ENCODE measurements at places on chromosomes 3 and 15. TPM values are rescaled to one million over a fixed set of nuclear protein-coding genes. Genes with fewer than 3 reads are reported as not detected.

DNA sequence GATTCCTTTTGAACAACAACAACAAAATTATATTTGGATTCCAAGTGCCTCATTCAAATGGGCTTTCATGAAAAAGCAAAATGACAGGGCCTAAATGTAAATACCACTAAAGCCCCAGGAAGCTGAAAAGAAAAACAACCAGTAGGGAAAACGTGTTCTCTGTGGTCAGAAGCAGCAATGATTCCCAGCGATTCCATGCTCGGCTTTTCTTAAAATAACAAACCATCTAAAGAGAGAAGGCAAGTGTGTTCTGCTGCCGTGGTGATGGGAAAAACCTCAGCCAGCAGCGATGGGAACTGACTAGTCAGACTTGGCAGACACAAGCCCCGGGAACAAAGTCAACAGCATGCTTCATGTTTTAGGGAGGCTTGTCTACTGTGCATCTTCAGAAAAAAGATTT, 153.6 kb downstream of the TNIK start:
- DNase-seq = peak; percentile 77

- DNase-seq = no peak
Measured at GRCh38 chr3:9226326-9226725, 23.1 kb downstream of the SRGAP3 start.

DNA sequence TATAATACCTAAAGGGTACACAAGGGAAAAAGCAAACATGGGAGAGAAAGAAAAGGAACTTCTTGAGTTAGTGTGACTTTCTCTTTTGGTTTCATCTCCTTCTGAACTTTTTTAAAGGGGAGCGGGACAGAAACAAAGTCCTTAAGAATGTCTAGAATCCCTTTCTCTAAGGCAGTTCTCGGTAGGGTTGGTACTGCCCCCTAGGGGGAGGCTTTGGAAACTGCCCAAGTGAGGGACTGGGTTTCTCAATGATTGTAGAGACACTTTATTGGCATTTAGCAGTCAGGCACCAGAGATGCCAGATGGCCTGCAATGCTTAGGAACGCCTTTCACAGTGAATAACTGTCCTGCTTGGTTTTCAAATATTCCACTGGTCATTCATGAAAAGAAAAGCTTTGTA, 172.7 kb downstream of the WDR72 start:
- no peak for DNase-seq

- DNase-seq = no peak
Measured at GRCh38 chr3:71250026-71250425, 333.5 kb downstream of the FOXP1 start.

DNA sequence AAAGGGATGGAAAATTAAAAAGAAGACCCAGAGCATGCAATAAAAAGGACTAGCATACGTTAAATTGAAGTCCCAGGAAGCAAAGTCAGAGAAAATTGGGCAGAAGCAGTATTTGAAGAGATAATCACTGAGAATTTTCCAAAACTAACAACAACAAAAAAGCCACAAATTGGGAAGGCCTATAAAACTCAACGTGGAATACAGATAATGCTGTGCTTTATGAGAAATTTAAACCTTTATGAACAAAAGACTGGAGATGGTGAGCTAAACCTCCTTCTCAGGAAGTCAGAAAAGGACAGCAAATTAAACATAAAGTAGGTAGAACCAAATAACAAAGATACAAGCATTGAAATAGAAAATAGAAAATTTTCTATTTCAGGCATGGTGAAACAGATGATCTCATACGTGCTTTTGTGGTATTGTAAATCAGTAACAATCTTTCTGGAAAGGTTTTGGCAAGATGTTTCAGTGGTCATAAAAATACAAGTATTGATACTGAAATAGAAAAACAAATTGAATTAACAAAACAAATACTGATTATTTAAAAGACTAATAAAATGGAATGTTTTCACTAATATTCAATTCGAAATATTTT, 55.6 kb downstream of the LYSMD4 start:
- no peak for DNase-seq

DNA sequence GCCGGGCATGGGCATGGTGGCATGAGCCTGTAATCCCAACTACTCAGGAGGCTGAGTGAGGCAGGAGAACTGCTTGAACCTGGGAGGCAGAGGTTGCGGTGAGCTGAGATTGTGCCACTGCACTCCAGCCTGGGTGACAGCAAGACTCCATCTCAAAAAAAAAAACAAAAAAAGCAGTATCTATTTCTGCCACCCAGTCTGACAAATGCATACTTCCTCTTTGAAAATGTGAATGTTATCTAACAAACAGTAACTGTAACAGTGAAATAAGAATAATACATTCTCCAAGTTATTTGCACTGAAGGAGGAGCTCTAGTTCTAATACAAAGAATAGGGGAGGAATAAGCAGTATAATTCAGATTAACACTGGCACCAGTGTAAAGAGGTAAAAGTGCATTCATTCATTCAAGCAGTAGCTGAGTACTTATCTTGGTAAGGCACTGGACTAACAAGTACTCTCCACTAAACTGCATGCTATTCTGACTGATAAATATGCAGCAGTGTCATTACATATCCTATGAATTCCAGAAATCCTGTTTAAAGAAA, 12.9 kb downstream of the VPS13C start:
- DNase-seq = no peak

DNA sequence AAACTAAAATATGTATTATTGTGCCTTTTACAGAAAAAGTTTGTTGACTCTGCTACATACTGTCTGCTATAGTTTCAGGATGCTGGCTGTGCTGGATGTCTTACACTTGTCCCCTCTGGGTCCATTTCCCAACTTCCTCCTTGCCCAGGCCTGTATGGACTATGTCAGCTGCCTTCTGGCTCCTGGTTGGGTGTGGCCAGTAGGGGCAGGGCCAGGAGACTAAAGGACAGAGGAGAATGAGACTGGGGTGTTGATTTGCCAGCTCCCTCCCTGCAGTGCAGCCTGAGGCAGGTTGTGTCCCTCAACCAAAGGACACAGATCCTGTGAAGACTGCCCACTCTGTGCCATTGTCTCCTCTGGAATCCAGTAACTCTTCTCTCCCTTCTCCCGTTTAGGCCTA, 90.6 kb upstream of the UBE2E2 start:
- DNase-seq = no peak

GRCh38 chr3:37773911-37774310, 87.8 kb upstream of the CTDSPL start:
- DNase-seq = no peak

DNA sequence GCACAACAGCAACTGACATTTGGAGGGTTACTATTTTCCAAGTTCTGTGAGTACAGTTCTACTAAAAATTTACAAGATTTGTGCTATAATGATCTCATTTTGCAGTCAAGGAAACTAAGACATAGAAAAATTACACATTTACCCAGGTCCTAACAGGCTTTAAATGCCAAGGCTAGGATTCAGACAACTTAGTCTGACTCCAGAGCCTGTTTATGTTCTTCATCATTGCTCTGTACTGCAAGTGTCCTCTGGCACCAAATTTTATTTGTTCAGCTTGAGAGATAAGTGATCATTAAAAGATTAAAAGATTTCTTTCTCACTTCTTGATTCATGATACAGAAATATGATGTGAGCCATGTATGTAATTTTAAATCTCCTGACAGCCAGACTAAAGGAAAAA, 290.8 kb downstream of the UBE2E2 start:
- DNase-seq = no peak

DNA sequence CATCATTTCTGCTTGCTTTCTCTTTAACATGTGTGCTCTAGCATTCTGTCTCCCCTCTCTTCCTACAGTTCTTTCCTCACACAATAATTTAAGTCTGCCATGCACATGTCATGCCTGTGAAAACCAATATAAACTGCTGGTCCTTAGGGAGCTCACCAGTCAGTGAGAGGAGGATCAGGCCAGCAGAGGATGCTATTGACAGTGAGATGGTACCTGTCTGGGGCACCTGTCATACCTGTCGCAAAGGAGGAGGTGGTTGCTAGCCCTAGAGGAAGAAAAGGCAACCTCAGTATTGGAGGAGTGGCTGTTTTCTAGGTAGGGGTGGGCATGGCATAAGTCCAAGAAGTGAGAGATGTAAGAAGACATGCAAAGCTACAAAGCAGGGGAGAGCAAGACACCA, 194.6 kb downstream of the GABRG3 start:
- DNase-seq = no peak

- no peak for DNase-seq
Measured at GRCh38 chr3:54159917-54160316, 37.6 kb downstream of the CACNA2D3 start.

DNA sequence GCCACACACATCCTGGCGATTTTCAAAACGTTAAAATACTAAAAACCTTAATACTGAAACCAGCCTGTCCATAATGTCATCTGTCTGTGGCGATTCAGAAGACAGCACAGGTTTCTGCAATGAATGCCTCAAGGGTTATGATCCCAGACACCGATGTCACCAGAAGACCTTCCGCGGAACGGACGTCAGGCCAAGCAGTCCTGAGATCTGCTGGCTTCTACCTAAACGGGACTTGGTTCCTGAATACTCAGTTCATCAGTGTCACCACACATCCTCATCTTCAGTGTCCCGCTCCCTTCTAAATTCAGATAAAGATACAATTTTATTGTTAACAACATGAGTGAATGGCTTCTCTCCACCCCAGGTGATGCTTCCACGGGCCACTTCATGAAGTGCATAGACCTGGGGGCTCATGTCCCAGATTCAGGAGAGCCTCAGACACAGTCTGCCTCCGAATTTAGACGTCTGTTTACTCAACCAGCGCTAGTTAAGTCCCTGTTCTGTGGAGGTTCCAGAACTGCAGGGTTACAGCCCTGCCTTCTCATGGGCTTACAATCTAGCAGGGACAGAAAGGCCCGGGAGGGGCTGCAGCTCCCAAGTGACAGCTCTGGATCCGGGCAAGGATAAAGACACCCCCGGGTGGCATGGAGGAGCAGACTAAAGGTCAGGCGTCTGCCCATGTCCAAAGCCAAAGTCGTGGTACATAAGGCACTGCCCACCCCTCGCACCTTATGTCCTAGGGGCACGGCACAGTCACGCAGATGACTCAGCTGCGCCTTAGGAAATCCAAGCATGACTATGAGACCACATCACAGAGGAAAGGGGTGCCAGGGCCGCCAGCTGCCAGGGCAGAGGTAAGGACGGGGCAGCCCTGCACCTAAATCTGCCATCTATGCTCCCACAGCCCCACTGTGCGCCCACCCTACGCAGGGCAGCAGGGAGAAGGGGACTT, 75.9 kb downstream of the VGLL4 start:
- DNase-seq = no peak

DNA sequence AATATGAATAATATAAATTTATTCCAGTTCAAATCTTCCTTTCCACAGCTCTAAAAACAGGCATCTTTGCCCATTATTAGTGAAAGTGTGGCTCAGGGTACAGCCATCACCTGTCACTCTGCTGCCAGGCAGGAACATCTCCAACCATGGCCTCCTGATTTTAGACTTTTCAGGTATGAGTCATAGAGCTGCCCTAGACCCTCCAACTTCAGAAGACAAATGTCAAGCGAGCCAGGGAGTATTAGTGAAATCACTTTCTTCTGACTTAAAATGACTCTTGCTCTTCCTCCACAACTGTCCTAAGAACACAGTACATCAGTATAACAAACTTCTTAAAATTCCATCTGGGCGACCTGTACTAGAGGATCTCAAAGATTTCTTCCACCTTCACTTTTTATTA, 78.1 kb upstream of the AKAP13 start:
- DNase-seq = no peak

DNA sequence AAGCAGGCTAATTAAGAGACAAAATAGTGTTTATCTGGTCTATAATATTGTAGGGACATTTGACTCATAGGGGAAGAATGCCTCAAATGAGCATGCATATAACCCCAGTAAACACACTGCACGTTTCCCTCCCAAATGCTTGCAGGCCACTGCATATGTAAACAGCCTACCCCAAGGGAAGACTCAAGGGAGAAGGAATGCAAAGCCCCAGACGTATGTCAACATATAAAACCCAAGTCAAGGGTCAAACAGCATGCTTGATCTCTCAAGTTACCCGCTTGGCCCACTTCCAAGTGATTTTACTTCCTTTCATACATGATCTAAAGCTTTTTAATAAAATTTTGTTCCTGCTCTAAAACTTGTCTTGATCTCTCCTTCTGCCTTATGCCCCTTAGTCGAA, 1090.0 kb downstream of the OTOL1 start:
- no peak for DNase-seq

- DNase-seq = no peak
Measured at GRCh38 chr3:23720885-23721284, 84.9 kb upstream of the UBE2E1 start.

GRCh38 chr3:52525680-52526561, 7.7 kb downstream of the NT5DC2 start:
- DNase-seq = peak; percentile 54

GRCh38 chr3:45462522-45463265, 74.3 kb downstream of the LARS2 start:
- DNase-seq = no peak

DNA sequence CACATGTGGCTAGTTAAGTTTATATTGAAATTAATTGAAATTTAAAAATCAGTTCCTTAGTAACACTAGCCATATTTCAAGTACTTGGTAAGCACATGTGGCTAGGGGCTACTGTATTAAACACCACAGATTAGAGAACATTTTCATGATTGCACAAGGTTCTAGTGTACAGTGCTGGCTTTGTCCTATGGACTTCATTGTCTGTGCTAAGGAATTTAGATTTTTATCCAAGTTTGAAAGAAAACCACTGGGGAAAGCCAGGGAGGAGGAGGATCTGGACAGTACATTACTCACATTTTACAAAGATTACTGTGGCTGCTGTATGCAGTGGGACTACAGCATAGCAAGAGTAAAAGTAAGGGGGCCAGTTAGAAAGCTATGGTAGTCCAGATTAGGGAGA, 13.9 kb downstream of the STAC start:
- DNase-seq = no peak

DNA sequence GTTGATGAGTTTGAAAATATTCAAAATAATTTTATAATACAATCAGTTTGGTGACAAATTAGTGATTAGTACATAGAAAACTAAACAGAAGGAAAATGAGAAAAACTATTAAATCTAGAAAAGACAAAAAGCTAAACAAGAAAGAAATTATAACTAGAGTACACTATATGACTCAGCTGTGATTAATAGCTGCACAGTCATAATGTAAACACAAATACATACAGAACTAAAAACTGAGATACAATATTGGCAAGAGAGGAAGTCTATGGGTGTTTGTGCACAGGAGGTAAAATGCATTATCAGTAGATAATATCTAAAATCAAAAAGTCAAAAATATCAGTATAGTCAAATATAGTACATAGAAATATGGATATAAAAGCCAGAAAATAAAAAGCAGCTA, 80.7 kb upstream of the PCSK6 start:
- DNase-seq = no peak

- DNase-seq = peak; percentile 83
Measured at GRCh38 chr3:158731938-158732855, at the start of gene RARRES1. Gene RARRES1 (minus strand): TSS chr3:158732457. CDS start chr3:158732415, 42 bp downstream.

HHATL gene
- not detected for total RNA-seq

KNG1 gene
- total RNA-seq = not detected

AMT gene
- 12.4 TPM for total RNA-seq

PLSCR2 gene
- 0.71 TPM for total RNA-seq

DET1 gene
- total RNA-seq = 9.3 TPM

SPINT1 gene
- total RNA-seq = 4.0 TPM

RFT1 gene
- total RNA-seq = 21.3 TPM

SLC51A gene
- 0.58 TPM for total RNA-seq

ATP10A gene
- total RNA-seq = 5.7 TPM

BFSP2 gene
- not detected for total RNA-seq

SLC28A1 gene
- total RNA-seq = 0.45 TPM

Data from sciatic nerve (tissue), 2 donors.